ENCODE measurements at places on chromosomes 16 and 17.
A peak's percentile ranks its signal among the peaks of the same experiment; 100 is the strongest.

DNA sequence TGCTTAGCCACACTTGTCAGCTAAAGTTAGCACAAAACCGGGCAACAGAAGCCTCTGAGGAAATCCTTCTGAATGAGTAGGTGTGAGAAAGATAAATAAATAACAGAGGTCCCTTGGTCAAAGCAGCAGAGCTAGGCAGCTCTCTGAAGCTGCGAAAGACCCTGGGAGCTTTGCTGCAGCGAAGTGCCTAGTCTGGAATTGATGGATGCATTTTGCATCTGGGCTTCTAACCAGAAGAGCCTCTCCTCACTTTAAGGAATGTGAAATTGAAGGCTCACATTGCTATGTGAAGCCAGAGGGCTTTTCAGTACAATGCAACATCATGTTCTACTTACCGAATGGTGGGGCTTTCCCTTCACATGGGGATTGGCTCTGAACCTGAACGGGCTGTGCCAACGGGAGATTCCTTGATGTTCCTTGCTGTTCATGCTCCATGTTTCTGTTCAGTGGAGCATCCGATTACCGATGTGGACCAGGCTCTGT lies 274.6 kb downstream of the HS3ST3B1 start:
- no peak for DNase-seq

DNA sequence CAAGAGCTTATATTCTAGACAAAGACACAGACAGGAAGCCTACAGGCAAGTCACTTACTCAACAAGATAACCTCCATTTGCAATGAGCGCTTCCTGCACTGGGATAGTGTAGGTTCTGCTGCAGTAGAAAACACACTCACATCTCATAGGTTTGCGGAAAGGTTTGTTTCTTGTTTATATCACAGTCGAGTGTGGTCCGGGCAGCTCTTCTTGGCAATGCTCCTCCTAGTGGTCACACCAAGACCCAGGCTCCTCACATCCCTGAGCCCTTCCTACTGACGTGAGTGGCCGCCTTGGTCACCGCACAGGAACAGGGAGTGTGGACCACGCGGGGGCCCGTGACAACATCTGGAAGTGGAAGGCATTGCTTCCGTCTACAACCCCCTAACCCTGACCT lies 48.0 kb upstream of the RBFOX3 start:
- no peak for DNase-seq

DNA sequence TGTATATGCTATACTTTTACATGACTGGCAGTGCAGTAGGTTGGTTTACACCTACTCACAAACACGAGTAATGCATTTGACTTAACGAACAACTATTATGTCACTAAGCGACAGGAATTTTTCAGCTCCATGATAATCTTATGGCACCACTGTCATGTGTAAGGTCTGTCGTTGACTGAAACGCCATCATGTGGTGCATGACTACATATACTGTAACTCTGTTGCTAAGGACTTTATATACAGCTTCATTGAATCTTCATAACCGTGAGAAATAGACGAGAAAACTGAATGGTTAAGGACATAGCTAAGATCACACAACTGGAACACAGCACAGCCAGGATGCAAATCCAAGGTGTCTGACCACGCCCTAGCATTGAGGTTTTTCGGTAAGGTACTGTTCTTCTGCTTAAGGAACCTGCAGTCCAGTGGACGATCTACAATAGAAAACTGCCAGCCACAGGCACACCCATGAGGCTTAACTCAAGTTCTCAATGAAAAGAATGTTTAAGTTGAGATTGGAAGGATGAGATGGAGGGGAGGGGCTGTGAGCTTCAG lies 3.3 kb downstream of the CFAP20 start:
- DNase-seq: no peak

- DNase-seq: no peak
These were observed 44.1 kb downstream of the DNAH17 start for GRCh38 chr17:78532922-78533640.

- DNase-seq: no peak
These were observed 42.1 kb upstream of the TAOK1 start for GRCh38 chr17:29347831-29348629.

DNA sequence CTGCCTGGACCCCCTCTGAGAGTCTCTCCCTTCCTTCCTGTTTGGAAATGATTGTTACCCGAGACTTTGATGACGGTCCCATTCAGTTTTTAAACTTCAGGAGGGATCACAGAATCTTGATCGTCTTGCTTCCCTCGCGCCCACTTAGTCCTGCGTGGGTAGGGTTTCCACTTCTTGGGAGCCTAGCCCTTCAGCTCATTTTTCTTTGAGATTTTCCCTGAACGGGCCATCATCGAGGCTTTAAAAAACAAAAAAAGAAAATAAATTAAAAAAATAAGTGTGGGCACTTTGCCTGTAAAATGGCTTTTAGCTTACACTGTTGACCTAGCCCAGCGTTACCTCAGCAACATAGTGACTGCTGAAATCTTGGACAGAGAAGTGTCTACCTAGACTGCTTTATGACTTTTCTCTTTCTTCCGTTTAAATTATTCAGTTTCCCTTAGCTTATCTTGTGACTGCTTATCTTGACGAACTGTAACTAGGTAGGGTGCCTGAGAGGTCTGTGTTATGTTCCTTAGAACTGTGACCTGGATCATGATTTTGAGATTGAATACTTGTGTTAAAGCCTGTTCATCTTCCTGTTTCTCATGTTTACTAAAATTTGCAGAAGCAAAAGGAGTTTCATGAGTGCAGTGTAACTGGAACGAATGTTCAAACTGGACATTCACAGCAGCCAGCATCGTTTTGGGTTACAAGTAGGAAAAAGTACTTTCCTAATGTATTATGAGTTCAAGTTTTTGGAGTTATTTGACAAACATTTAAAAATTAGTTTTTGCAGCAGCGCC lies 874 bp downstream of the WWP2 start:
- no peak for DNase-seq

- DNase-seq: no peak
These were observed 2.3 kb downstream of the CCL17 start for GRCh38 chr16:57406881-57407280.

DNA sequence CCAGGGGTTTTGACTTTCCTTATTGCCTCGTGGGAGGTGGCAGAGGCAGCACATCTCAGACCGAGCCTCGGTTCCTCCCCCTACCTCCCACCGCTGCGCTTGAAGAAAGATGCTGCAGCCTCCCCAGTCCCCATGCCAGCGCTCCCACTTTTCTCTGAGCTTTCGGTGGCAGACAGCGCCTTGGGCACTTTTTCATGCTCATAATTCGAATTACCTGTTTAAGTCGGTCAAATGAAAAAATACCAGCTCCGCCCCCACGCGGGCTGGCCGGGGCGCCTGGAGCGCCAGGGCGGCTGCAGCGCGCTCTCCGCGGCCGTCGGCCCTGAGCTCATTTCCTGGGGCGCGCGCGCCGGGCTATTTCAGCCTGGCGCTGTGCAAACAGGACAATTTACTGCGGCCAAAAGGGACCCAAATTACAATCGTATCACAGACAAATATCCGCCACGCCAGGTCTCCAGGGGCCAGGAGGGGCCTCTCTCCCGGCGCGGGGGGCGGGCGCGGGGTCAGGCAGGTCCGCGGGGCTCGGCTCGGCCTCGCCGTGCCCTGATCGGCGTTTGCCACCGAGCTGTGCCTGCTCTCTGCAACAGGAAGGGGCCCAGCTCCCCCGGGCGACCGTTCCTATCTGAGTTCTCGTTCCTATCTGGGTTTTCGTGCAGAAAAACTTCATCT lies 45.0 kb downstream of the SOST start:
- DNase-seq: no peak

GRCh38 chr16:60304066-60304465 lies 1570.0 kb upstream of the GOT2 start:
- no peak for DNase-seq

DNA sequence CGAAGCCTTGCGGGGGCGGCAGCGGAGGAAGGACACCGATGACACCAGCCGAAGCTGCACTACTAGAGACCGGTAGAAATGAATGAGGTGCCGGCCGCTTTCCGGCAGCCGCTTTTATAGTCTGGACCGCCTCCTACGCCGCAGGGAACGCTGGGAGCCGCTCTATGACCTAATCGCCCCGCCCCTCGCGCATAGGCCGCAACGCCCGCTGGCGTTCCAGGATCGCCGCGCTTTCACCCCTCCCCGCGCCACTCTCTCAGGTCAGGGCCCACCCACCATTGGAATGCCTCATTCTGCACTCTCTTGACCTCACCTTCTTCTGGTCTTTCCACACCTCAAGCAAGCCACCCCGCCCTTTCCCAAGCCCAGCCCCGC lies at the start of gene DDX5:
TSS of gene DDX5 (minus strand) at position 89 of the 375 bp plus-strand sequence. CDS start 170 bp downstream, outside the sequence.
- peak; percentile 97 for DNase-seq

- DNase-seq: no peak
These were observed 26.6 kb downstream of the LIG3 start for GRCh38 chr17:35006961-35007360.

DNA sequence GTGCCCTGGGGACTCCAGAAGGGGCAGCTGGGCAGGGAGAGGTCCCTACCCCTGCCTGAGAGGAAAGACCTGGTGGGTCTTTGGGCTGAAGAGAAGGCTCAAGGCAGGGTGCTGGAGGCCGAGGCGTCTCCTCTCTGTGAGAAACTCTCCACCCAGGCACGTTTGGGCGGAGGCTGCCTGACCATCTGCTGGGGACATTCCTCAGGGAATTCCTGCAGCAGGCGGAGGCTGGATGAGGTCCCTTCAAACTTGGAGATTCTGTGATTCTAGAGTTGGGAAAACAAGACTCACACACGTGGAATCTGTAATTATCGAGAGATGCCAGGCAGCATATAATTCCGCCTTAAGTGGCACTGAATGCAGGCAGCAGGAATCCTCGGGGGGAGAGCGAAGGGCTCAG lies 21.1 kb upstream of the PHF12 start:
- DNase-seq: no peak

DNA sequence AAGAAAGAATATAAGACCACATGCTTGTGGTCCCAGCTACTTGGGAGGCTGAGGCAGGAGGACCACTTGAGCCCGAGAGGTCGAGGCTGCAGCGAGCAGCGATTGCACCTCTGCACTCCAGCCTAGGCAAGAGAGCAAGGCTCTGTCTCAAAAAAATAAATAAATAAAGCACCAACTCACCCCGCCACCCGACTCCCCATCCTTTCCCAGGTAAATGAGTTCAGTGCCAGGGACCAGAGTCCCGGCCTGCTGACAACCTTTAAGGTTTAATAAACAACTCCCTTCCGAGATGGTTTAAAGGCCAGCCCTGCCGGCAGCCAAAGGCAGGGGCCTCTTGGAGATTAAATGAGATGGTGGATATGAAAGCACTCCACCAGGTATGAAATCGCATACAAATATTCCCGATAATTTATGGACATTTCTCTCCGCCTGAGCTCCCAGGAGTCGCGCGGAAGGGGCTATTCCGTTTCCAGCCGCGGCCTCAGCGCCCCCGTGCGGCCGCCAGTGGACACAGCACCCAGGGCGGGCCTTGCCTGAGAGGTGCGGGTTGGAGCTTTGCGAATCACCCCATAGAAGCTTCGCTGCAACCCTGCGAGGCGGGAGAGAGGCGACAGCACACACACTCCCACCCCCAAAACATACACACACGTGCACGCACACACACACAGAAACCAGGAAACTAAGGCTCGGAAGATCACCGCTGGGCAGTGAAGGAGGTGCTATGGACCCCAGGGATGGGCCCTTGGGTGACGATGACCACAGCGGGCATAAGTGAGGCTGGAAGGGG lies 4.0 kb upstream of the RPL38 start:
- DNase-seq: peak; percentile 52

- no peak for DNase-seq
These were observed 743 bp downstream of the ZNF624 start for GRCh38 chr17:16652847-16653366.

- DNase-seq: peak; percentile 76
These were observed 9.2 kb downstream of the SP2 start for GRCh38 chr17:47905221-47905733.

- DNase-seq: no peak
These were observed 11.0 kb downstream of the NATD1 start for GRCh38 chr17:21242026-21242697.

GRCh38 chr16:23826528-23827045 lies 9.2 kb upstream of the PRKCB start:
- DNase-seq: no peak

GRCh38 chr17:29018788-29019474 lies 13.1 kb upstream of the SEZ6 start:
- DNase-seq: no peak

DNA sequence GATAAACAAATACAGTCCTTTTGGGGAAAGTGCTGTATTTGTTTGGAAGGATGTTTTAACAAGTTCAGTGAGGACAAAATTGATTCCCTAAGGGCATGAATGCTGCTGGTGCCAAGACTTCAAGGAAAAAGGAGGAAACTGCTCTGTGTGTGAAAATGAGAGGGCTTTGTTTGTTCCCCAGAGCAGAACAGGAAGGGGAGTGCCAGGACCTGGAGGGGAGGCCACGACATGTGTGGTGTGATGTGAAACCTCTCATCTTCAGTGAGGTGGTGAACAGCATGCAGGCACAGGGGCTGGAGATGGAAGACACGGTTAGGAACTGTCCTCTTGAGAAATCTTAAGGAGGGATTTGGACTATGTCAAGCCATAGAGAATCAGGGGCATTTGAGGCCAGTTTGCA lies 46.6 kb upstream of the GRIN2A start:
- no peak for DNase-seq

DNA sequence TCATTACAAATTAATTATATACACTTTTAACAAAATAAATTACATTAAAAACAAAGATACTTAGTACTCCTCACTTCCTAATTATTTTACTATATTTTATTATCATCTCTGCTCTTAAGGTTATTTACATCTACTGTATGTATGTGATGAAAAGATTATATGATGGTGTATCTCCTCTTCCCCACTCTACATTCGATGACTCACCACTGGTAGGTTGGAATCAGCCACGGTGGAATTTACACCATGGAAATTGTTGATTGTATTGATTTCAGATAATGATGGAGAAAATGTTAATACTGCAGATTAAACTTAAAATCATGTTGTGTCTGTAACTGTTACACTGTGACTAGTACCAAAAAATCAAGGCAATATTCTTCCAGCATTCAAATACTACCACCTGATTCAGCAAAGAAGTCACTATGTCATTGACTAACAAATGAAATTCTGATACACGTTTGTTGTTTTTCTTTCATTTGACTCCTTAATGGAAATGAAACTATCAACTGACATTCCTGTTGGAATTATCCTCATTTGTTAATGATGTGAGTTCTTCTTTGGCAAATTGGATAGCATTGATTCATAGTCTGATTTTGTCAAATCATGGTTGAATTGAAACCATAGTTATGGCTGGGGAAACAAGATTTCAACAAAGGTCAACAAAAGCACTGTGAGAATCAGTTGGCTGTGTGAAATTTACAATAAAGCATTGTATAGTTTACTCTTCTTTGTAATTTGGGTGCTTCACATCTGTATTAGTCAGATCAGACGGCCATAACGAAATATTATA lies 69.0 kb upstream of the NLK start:
- no peak for DNase-seq

GRCh38 chr17:36884495-36885152 lies 52.7 kb upstream of the LHX1 start:
- no peak for DNase-seq

DNA sequence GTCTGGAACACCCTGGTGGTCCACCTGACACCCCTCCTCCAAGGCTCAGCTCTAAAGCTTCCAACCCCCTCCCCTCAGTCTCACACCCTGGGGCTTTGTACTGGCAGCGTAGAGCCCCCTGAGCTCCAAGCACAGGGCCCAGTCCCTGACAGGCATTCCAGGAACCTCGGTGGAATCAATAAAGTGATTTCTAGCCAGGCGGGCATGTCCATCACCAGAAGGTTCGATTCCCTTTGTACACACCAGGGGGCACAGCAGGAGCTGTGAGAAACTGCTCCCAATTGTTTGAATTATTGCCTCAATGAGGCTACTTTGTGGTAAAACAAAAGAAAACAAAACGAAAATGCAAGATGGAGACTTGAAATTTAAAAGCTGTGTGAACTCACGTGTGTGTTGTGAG lies 51.8 kb downstream of the SMPD3 start:
- peak; percentile 41 for DNase-seq

All from ovary (tissue), 10 donors.